ENCODE measurements at places on chromosomes 5 and 9.

GRCh38 chr9:31615966-31616365 lies 768.5 kb upstream of the ACO1 start:
- DNase-seq: no peak
- H3K27me3 ChIP-seq: no peaks in the 10 kb centered on the region
- H3K27ac ChIP-seq: no peak overlapping the region

- H3K27ac ChIP-seq: no peak overlapping the region
- DNase-seq: no peak
- no peaks in the 10 kb centered on the region for H3K36me3 ChIP-seq
- no peak overlapping the region for H3K4me3 ChIP-seq
- no peaks in the 10 kb centered on the region for H3K27me3 ChIP-seq
Observed at GRCh38 chr5:29077451-29077850, 2039.1 kb upstream of the CDH9 start.

- DNase-seq: no peak
- no peaks in the 10 kb centered on the region for H3K27me3 ChIP-seq
- no peaks in the 10 kb centered on the region for H3K36me3 ChIP-seq
- H3K27ac ChIP-seq: no peak overlapping the region
- H3K4me1 ChIP-seq: no peaks in the 10 kb centered on the region
- no peak overlapping the region for H3K4me3 ChIP-seq
Observed at GRCh38 chr5:26649000-26649399, 389.4 kb downstream of the CDH9 start.

GRCh38 chr5:74266836-74267235 lies 373.7 kb downstream of the ENC1 start:
- peaks cover 3% of the 10 kb centered on the region for H3K27me3 ChIP-seq
- no peak for DNase-seq

DNA sequence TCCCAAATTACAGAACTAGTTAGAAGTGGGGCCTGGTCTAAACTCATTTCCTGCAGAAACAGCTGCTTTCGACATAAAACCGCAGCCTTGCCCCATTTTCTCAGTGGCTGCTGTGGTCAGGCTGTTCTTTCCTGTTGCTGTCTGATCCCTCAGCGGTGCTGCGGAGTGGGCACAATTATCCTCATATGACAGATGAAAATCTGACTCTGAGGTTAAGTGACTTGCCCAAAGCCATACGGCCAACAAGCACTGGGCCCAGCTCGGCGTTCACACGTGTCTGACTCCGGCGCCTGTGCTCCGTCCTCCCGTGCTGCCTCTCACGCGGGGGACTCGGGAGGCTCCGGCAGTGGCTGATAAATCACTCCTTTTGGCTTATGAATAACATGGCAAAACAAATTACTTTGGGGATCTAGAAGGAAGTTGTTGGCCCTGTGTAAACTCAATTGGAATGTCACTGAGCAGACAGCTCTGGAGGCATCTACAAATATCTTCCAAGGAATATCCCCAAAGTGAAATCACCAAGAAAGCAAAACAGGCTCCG lies 142.6 kb upstream of the LMX1B start:
- peaks cover 68% of the 10 kb centered on the region for H3K4me1 ChIP-seq
- peak overlapping the region; percentile 92 for H3K27ac ChIP-seq
- H3K4me3 ChIP-seq: peak overlapping the region; percentile 33
- peaks cover 49% of the 10 kb centered on the region for H3K36me3 ChIP-seq

GRCh38 chr9:122070728-122071515 lies 22.2 kb downstream of the TTLL11 start:
- no peak overlapping the region for H3K4me3 ChIP-seq
- H3K27me3 ChIP-seq: no peaks in the 10 kb centered on the region
- H3K4me1 ChIP-seq: no peaks in the 10 kb centered on the region
- H3K27ac ChIP-seq: no peak overlapping the region
- no peaks in the 10 kb centered on the region for H3K36me3 ChIP-seq

GRCh38 chr9:68704814-68705530 lies at the start of gene PIP5K1B:
Gene PIP5K1B, plus strand, starts transcription at chr9:68705240. Its CDS starts 117,375 bp downstream, at chr9:68822615.
- peaks cover 6% of the 10 kb centered on the region for H3K4me1 ChIP-seq
- H3K36me3 ChIP-seq: no peaks in the 10 kb centered on the region
- peaks cover 81% of the 10 kb centered on the region for H3K27me3 ChIP-seq
- peak within 1 kb of the TSS; percentile 72 for H3K4me3 ChIP-seq
- H3K27ac ChIP-seq: peak within 1 kb of the TSS; percentile 57

GRCh38 chr5:73496984-73497457 lies 1.2 kb upstream of the BTF3 start:
- peak overlapping the region; percentile 98 for H3K27ac ChIP-seq
- H3K4me1 ChIP-seq: peaks cover 33% of the 10 kb centered on the region
- DNase-seq: no peak
- peaks cover 15% of the 10 kb centered on the region for H3K27me3 ChIP-seq
- peak overlapping the region; percentile 95 for H3K4me3 ChIP-seq

DNA sequence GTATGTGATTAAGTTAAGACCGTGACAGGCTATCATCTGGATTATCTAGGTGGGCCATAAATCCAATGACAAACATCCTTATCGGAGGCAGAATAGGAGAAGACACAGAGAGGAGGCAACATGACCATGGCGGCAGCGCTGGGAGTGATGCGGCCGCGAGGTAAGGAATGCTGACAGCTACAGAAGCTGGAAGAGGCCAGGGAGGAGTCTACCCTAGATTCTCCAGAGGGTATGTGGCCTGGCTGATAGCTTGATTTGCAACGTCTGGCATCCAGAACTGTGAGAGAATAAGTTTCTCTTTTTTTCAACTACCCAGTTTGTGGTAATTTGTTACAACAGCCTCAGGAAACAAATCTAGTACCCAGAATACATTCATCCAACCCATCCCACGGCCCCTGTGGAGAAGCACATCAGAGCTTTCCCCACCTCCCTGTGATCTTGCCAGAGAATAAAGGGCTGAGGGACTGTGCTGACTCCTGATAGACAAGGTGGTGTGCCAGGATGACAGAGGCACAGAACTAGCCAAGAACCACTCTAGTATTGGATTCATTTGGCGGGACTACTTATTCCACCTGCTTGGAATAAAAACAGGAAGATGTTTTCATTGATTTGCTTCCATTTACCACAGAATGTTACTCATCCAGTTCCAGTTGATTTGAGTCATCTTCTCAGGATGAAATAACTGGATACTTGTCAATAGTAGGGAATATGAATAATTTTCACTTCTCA lies 187.4 kb downstream of the MAN2A1 start:
- no peaks in the 10 kb centered on the region for H3K36me3 ChIP-seq
- H3K27ac ChIP-seq: no peak overlapping the region
- H3K27me3 ChIP-seq: no peaks in the 10 kb centered on the region
- H3K4me3 ChIP-seq: no peak overlapping the region

DNA sequence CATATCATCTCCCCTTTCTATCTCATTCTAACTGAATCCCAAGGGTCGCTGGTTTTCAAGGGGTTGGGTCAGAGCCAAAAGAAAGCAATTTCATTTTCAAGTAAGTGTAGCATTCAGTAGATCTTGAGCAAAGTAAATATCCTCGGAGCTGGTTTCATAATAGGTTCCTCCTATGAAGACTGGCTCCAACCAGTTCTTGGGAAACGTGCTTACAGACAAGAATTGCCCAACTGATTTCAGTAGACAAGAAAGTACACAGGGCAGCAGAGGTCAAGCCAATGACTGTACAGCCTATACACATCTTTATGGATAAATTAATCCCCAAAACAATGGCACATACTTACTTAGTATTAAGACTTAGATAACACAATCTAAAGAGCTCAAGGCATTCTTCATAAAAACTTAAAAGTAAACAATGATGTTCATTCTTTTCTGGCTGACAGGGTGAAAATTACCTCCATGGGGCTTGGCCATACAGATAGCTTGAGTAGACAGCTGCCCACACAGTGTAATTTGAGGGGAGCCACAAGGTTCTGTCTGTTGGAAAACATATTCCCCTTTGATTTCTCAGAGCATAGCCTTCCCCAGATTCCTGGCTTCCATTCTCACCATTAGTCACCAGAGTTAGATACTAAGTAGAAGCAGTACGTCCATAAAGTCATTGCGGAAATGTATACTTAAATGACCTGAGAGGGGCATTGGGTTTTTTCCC lies 163.9 kb downstream of the ARRDC3 start:
- no peak for DNase-seq
- H3K36me3 ChIP-seq: no peaks in the 10 kb centered on the region
- no peaks in the 10 kb centered on the region for H3K4me1 ChIP-seq

All from activated CD8-positive, alpha-beta memory T cell treated with anti-CD3 and anti-CD28 coated beads, Interleukin-2, amount 10 ng/mL, durations not matched to agents 7 days and 5 days (primary cell).